ENCODE measurements at places on chromosomes 6 and 20.

GRCh38 chr6:89817481-89817880 is 2.1 kb downstream of the MDN1 start:
- no peak for DNase-seq

DNA sequence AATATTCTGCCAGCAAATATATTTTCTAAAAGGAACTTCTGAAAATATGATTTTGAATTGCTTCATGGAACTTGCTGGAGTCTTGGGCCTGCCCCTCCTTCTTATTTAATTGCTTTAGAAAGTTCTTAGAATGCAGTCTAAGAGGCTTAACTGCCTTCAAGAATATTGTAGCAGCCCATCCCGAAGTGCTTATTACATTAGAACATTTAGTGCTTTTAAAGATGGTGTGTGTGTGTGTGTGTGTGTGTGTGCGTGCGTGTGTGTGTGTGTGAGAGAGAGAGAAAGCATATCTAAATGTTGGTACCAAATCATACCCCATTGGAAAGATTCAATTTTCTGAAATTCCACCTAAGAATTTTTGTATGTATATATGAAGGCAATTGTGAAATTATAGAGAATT is 193.5 kb downstream of the SLC24A3 start:
- no peak for DNase-seq

- DNase-seq, result no peak
Observed at GRCh38 chr20:10609770-10610169, 64.0 kb downstream of the JAG1 start.

GRCh38 chr6:50272611-50273010 is 222.9 kb upstream of the DEFB112 start:
- no peak for DNase-seq

DNA sequence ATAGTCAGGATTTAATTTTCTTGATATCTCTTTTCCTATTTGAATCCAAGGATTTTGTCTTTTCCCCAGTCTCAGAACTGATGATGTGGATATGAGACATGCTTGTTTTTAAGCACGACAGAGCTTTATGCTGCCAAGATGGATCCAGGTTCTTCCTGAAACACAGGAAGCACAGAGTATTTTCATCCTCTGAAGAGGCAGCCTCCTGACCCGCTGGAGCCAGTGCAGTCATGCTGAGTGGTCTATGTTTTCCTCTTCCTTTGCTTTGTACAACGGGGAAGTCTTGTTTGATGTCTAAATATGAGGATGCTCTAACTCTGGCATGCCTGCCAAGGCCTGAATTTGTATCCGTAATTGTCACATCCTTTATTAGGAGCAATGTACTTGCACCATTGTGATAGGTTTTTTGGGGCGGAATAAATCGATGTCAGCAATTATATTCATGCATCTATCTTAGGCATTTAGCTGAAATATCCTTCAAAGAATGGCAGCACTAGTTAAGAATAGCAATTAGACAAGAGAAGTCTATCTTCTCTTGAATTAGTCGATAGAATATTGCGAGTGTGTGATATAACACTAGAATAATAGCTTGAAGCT is 407.1 kb upstream of the JAG1 start:
- no peak for DNase-seq

All from DMS79 (cell line).